ENCODE measurements at places on chromosomes 11 and 22.
A peak's percentile ranks its signal among the peaks of the same experiment; 100 is the strongest.

GRCh38 chr11:59614277-59615119 is 1.1 kb downstream of the OSBP start:
- DNase-seq = no peak

- no peak for DNase-seq
Observed at GRCh38 chr11:133163463-133164419, 368.6 kb downstream of the OPCML start.

- DNase-seq = no peak
Observed at GRCh38 chr22:21929253-21929652, 23.4 kb downstream of the PPM1F start.

DNA sequence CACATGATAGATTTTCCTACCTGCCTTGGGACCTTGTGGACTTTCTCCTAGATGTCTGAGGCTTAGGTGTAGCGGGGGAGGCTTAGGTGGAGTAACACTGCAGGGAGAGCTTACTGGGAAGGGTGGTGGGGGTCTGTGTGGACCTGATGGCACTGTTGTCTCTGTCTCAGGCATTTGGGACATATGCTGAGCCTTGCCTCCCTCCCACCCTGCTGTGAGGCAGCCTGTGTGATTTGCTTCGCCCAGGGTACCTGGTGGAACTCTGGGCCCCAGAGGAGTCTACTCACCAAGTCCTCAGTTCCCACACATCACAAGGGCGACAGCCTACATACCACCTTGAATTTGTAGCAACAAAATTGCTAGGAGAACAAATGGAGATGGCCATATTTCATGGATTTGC is 80.7 kb downstream of the CEP164 start:
- DNase-seq = no peak

- peak; percentile 75 for DNase-seq
Observed at GRCh38 chr22:19291580-19292457, at the start of gene CLTCL1. Gene CLTCL1 (minus strand): TSS chr22:19291719. CDS start chr22:19291641, 78 bp downstream.

- DNase-seq = no peak
Observed at GRCh38 chr11:125068368-125068767, 5.3 kb downstream of the SLC37A2 start.

DNA sequence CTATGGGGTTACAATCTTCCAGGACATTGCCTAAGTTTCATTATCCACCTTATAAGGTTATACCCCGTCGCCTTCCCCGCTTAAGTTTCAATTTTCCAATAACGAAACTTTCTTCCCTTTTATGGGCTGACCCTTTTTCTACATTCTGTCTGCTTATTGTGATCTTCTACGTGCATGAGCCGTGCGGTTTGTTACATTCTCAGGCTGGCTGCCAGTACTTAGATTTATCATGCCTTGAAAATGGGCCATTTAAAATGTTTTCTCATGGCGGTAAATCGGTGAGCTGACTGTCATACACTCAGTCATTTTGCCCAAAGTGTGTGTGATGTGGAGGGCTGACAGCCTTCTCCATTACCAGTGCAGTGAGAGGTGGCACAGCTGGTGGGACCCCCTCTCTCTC is 23.3 kb downstream of the DGCR6L start:
- DNase-seq = no peak

- DNase-seq = peak; percentile 13
Observed at GRCh38 chr11:111347002-111347722, 31.9 kb downstream of the POU2AF1 start.

GRCh38 chr22:31394326-31394725 is 5.1 kb upstream of the DRG1 start:
- no peak for DNase-seq

DNA sequence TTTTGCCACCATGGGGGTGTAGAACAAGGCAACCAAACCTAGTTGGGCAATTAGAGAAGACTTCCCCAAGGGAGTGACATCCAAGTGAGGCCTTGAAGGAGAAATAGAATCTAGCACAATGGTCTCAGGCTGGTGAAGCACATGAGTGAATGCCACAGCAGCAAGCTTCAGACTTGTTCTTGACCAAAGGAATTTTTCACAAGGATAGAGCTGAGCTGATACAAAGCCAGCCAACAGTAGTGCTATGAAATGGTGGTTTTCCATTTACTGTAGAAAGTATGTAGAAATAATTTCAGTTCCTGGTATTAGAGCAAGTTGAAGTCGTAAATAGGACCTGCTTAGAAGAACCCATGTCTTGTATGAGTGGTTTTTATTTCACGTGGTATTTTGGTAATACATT is 148.3 kb upstream of the RASSF10 start:
- no peak for DNase-seq

DNA sequence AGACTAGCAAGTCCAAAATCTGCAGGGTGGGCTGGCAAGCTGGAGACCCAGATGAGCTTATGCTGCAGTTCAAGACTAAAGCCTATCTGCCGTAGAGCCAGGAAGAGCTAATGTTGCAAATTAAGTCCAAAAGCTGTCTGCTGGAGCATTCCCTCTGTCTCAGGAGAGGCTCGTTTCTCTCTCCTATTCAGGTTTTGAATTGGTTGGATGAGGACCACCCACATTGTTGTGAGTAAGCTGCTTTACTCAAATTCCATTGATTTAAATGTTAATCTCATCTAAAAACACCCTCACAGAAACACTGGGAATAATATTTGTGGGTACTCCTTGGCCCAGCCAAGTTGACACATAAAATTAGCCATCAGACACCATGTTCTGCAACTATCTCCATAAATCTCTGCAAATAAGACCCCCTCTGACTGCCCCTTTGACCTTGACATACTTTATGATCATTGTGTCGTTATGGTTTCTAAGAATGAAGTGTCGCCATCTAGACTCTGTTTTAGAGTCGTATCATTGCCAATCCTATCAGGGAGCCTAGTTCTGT is 16.8 kb upstream of the CUL5 start:
- no peak for DNase-seq

DNA sequence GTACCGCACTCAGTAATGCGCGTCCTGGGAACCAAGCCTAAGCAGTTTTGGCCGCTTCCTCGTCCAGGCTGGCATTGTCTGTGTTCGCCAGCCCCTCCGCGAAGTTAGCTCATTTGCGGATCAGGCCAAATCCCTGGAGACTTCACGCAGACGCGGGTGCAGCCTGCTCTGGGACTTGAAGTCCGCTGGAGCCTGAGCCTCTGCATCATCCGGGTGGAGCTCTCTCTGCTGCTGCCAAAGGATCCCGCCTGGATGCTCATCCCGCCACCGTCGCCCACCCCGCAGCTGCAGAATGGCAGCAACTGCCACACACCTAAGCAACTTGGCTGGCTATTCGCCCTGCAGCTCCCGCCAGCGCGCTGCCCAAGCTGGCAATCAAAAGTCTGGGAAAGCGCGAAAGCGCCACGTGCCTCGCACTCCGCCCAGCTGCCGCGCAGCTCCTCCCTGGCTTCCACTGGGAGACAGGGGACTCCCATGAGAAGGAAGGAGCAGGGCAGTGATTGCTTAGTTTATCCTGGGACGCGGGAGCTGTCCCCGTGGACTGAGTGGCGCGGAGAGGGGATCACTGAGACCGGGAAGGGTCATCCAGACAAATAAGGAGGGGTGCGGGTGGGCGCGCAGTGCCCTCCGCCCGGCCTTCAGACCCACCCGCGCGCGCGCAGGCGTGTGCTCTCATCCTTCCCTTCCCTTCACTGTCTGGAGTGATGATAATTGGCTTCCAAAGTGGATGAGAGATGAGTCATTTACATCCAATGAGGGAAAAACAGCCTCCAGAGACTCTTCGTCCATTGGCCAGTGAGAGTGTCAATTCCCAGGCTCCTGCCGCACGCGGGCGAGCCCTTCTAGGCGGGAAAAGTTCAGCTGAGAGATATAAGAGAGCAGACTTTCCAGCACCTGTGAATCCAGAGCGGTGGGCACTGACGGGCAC is 23.2 kb upstream of the GLYATL1B start:
- DNase-seq = no peak

- no peak for DNase-seq
Observed at GRCh38 chr22:24514241-24515026, 19.3 kb downstream of the UPB1 start.

DNA sequence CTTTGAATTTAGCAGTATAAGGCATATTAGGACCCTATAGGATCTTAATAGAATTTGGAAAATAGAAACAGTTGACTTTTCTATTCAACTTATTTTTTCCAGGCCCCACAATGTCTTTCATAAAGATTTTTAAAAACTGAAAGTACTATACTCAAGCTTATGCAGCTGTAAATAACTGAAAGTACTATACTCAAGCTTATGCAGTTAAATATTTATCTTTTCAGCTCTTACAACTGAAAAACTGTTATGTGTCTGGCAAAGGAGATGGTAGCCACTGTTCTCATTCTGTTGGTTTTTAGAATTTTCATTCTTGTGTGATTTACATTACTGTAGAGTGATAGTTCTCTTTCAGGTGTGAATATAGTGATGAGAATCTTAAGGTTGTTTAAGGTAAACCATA is 16.5 kb downstream of the HIPK3 start:
- no peak for DNase-seq

All from ureter (tissue), 1 donor.